ENCODE measurements at places on chromosomes 16 and 17.
A peak's percentile ranks its signal among the peaks of the same experiment; 100 is the strongest.

GRCh38 chr17:79930062-79930876 is 91.0 kb upstream of the CBX4 start:
- no peak for DNase-seq

GRCh38 chr17:6546069-6546718 is 10.2 kb downstream of the PITPNM3 start:
- no peak for DNase-seq

- no peak for DNase-seq
Measured at GRCh38 chr16:23848958-23849357, 13.2 kb downstream of the PRKCB start.

DNA sequence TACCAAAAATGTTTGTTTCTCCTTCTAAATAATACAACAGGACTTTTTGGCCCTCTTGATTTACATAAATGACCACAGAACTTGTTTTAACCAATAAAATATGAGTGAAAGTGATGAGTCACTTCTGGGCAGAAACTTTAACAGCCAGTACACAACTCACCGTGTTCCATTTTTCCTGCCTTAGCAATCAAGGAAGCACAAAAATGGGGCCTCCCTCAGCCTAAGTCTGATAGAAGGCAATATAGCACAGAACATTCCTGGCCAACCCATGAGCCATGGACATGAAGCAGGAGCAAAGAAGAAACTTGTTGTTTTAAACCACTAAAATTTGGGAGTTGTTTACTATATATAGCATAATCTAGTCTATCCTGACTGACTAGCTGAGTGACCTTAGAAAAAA is 61.1 kb upstream of the MTMR4 start:
- DNase-seq = no peak

DNA sequence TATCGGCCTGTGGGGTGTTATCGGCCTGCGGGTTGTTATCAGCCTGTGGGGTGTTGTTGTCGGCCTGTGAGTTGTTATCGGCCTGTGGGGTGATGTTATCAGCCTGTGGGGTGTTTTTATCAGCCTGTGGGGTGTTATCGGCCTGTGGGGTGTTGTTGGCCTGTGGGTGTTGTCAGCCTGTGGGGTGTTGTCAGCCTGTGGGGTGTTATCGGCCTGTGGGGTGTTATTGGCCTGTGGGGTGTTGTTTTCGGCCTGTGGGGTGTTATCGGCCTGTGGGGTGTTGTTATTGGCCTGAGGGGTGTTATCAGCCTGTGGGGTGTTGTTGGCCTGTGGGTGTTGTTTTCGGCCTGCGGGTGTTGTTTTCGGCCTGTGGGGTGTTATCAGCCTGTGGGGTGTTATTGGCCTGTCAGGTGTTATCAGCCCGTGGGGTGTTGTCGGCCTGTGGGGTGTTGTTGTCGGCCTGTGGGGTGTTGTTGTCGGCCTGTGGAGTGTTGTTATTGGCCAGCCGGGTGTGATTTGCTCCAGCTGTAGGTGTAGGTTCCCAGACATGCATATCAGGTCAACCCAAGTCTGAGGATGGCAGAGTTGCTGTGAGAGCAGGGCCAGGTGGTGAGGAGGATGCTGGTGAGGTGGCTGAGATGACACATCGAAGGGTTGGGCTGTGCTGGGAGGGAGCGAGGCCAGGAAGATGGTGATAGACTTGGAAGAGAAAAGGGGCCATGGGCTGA is 7.1 kb downstream of the TRARG1 start:
- no peak for DNase-seq

DNA sequence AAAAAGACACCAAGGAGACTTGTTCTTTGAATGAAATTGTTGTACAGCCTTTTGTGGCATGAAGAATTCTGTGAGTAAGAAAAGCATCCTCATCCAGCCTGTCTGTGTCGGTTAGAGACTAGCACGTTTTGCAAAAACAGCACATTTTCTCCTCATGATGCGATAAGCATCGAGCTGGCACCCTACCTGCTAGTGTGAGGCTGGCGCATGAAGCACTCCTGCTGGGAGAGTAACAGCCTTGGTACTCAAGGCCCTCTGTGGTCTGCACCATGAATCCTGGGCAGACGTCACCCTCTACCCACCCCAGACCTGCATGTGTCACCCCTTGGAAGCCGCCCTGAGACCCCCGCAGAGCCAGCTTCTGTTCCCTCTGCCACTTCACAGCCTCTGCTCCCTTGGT is 92.6 kb upstream of the TMEM132E start:
- DNase-seq = no peak

- DNase-seq = no peak
Measured at GRCh38 chr16:56640076-56640475, 1.6 kb downstream of the MT1A start.

- no peak for DNase-seq
Measured at GRCh38 chr17:14337596-14338079, 36.8 kb downstream of the HS3ST3B1 start.

DNA sequence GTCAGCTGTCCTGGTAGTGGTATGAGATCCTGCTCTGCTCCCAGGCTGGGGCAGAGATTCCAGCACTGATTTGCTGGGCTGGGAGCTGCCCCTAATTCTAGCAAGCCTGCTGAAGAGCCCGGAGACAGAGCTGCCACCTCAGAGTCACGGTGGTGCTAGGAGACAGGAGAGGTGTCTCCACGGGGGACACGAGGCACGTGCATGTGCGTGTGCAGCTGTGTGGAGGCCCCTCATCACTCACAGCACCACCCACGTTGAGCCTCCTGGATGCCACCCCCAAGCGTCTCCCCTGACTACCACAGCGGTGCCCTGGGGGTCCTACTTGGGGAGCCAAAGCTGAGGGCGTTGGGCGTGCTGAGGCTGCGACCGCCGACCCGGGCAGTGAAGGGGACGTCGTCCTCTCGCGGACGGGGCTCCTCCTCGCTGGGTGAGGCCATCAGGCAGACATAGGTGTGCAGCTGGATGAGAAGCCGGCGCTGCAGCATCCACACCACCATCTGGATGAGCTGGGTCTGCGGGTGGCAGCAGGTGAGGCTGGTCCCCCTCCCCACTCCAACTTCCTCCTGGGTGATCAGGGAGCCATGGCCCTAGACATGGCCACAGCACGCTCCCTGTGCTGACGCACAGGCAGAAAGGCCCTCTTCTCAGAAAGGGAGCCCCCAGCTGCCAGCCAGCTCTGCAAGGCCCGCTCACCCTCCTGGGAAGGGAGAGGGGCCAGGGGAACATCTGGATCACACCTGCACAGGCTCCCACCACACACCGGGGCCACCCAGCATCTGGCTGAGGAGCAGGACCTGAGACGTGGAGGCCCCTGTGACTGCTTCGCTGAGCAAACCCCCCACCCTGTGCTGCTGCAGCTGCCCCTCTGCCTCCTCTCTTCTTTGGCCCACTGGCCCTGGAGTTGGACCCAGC is 11.6 kb downstream of the MPG start:
- no peak for DNase-seq

DNA sequence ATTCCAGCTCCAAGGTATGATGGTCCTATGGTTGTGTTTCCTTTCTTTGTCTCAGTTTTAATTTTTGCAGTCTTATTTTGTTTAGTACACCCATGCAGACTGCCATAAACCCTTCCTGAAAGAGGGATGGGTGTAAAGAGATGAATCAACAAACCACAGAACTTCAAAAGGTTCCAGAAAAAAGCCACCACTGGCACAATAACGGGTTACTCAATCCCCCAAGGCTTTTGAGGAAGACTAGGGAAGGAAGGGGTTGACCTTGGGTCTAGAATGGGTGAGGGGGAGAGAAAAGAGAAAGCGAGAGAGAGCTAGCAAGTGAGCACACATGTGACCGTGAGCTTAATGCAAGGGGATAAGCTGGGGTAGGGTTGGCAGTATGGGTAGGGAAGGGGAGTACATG is 168.1 kb downstream of the XYLT1 start:
- no peak for DNase-seq

DNA sequence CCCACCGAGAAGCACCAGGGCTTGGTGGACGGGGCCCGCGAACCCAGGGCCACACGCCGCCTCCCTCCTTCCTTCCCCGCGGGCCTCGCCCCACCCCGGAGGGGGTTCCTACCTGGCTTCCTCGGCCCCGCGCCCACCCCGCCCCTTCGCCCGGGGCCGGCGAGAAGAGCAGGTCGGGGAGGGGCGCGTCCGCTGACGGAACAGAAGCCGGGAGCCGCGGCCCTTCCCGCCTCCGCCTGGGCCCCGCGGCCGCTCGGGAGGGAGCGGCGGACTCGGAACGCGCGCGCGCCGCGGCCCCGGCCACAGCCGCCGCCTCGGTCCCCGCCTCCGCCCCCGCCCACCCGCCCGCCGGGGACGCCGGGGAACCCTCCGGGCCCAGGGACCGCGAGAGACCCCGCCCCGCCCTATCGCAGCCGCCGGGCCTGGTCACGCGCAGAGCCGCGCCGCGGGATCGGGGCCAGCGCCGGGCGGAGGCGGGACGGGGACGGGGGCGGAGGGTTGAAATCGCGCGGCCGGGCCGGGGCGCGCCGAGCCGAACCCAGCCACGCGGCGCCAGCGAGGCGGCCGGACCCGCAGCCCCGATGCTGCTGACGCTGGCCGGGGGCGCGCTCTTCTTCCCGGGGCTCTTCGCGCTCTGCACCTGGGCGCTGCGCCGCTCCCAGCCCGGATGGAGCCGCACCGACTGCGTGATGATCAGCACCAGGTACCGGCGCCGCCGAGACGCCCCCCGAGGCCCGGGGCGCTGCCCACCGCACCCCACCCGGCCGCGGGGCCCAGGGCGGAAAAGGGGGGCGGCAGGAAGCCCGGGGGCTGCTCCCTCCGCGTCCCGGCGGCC is at the start of gene TLCD3A:
TSS of gene TLCD3A (plus strand) at position 530 of the 835 bp plus-strand sequence. CDS start at position 582, 52 bp downstream.
- no peak for DNase-seq

DNA sequence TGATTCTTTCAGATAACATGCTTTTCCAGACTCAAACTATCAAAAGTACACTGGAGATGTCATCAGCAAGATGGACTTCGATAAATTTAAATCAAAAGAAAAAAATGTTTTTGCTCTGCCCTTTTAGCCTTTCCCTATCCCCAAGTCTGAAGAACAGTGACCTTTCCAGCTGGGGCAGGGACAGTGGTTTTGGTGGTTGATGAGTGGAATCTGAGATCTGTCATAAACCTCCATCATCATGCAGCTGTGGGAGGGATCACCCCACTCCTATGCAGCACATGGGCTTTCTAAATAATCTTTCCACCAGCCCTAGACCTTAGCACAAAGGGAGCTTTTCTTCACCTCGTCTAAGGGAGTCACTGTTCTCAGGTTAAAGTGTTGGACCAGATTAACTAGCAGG is 869.5 kb upstream of the SOX9 start:
- peak; percentile 29 for DNase-seq

DNA sequence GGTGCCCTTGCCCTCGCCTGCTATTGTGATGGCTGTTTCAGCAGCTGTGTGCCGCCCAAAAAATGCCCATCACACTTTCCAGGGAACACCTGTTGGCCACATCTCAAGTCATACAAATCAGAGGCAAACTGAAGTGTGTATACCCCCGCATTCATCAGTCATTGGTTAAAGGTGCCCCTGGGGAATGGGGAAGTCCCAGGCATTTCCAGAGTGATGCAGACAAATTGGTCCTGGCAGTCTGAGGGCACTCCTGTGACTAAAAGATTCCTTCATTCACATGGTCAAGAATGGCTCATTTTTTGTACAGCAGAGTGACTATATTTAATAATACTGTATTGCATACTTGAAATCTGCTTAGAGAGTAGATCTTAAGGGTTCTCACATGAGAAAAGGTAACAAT is 102.9 kb upstream of the TMEM97 start:
- no peak for DNase-seq

DNA sequence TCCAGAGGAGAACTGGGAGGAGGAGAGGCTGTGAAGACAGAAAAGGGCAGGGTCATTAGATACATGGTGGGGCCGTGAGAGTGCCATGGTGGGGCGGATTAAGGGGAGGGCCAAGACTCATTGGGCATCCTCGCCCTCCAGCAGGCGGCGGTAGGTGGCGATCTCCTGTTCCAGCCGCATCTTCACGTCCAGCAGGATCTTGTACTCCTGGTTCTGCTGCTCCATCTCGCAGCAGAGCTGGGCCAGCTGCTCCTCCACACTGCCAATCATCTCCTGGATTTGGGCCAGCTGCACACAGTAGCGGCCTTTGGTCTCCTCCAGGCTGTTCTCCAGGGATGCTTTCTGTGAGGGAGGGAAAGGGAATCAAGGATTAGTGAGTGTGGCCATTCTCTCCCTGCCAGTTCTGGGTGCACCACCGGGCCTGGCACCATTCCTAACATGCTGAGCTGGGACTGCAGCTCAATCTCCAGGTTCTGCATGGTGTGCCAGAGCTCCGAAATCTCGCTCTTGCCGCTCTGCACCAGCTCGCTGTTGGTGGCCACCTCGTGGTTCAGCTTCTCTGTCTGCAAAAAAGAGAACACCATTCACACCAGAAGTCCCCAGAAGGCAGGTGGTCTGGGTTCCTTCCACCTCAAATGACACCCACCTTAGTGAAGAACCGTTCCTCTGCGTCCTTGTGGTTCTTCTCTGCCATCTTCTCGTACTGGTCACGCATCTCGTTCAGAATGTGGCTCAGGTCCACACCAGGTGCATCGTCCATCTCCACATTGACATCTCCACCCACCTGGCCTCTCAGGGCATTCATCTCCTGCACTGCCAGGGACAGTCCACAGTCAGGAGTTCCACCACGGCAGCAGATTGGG is 129.0 kb downstream of the CCDC144A start:
- no peak for DNase-seq

- DNase-seq = no peak
Measured at GRCh38 chr17:54455251-54455868, 445.3 kb upstream of the TOM1L1 start.

GRCh38 chr16:64116151-64116550 is 1005.7 kb downstream of the CDH11 start:
- no peak for DNase-seq

DNA sequence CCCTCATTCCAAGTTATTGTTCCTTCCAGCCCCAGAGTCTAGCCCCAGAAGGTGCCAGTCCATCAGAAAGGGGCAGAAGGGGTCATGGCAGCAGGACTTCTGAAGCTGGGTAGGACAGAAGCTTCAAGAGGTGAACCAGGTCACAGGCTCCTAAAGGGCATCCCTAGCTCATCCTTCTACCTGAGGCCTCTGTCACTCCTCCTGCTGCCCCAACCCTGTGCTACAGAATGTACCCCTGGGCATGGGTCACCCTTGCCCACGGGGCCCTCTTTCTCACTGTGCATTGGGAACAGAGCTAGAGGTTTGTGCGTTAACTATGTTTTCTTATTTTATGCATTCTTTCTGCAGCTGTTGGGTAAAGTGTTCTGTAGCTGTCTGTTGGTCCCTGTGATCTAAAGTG is 46.5 kb downstream of the DNAH17 start:
- DNase-seq = no peak

DNA sequence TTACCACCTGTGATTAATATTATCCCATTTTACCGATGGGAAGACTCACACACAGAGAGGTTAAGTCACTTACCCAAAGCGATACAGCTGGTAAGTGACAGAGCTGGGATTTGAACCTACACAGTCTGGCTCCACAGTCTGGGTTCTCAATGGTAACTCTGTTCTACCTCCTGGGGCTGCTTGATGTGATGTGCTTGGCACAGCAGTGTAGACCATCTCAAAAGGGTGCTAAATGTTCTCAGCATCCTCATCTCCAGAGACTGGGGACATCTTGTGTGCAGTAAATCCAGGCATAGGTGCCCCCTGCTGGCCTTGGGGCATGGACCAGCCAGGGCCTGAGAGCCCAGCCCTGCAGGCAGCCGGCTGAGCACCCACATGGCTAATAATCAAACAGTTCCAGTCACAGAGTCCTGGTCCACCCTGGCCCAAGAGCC is 15.4 kb upstream of the KATNB1 start:
- DNase-seq = no peak

Measured in HS-27A (cell line).